ENCODE measurements at places on chromosomes 1 and 21. TPM values are rescaled to one million over a fixed set of nuclear protein-coding genes. Genes with fewer than 3 reads are reported as not detected.

Gene ANKRD35
- 0.22 TPM for total RNA-seq

Gene SPRR2A
- not detected for total RNA-seq

Gene OR2T33
- not detected for total RNA-seq

Gene DMBX1
- not detected for total RNA-seq

Gene TMPRSS3
- total RNA-seq: not detected

Gene MPL
- not detected for total RNA-seq

Gene MMEL1
- 1.4 TPM for total RNA-seq

Gene TAS1R1
- total RNA-seq: not detected

Gene S100B
- total RNA-seq: 0.22 TPM

Gene DISC1
- total RNA-seq: 4.1 TPM

Gene DPT
- not detected for total RNA-seq

Gene UMODL1
- total RNA-seq: not detected

Gene CYP4Z1
- 0.20 TPM for total RNA-seq

Gene BRDT
- not detected for total RNA-seq

Gene IQCC
- 0.79 TPM for total RNA-seq

Gene FAM110D
- 6.0 TPM for total RNA-seq

Gene COA6
- 18.1 TPM for total RNA-seq

Gene FNDC5
- total RNA-seq: 0.44 TPM

Gene GNG4
- 0.22 TPM for total RNA-seq

Gene U2AF1
- 16.7 TPM for total RNA-seq

Gene LCE2B
- not detected for total RNA-seq

Gene MPZ
- 0.60 TPM for total RNA-seq

Gene RGS8
- total RNA-seq: not detected

Gene OXCT2
- 4.2 TPM for total RNA-seq

Gene TBX19
- 0.22 TPM for total RNA-seq

Gene FMN2
- not detected for total RNA-seq

Gene ACADM
- 34.7 TPM for total RNA-seq

Gene TDRD5
- 0.22 TPM for total RNA-seq

Gene CXADR
- total RNA-seq: 77.6 TPM

Gene RGL1
- 16.1 TPM for total RNA-seq

Gene BCAN
- not detected for total RNA-seq

Gene IGSF3
- 12.4 TPM for total RNA-seq

Gene UBE2U
- 0.20 TPM for total RNA-seq

Gene SELENBP1
- total RNA-seq: 3.1 TPM

Gene YTHDF2
- total RNA-seq: 76.0 TPM

Gene TBX15
- under 0.01 TPM for total RNA-seq

Gene MX1
- 4.1 TPM for total RNA-seq

Gene RPTN
- not detected for total RNA-seq

Gene CSF3R
- total RNA-seq: not detected

Gene ANGPTL1
- 0.22 TPM for total RNA-seq

Gene EPHB2
- 20.9 TPM for total RNA-seq

Gene MIXL1
- total RNA-seq: under 0.01 TPM

Gene OR2AK2
- total RNA-seq: not detected

Gene NTNG1
- total RNA-seq: not detected
